Calu3 (cell line): ENCODE measurements at places on chromosomes 2 and 18. TPM values are rescaled to one million over a fixed set of nuclear protein-coding genes. Genes with fewer than 3 reads are reported as not detected.

DNA sequence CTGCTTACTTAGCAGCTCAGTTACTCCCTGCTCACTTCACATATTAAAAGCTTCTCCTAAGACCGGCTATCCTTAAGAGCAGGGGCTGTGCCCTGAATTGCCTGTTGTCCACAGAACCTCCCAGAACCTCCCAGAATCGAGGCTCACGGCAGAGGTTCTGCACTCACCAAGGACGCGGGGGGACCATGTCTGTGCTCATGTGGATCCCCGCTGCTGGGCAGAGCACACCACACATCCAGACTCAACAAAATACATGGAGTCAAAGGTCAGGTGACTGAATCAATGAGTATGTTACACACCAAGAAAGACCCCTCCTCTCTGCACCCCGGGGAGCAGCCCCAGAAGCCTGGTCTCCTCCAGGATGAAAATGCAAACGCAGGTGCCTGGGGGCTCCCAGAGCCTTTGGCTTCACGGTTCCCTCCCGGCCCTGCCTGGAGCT is 149.0 kb downstream of the MBP start:
- no peaks in the 10 kb centered on the region for H3K36me3 ChIP-seq
- peak overlapping the region; percentile 42 for H3K4me3 ChIP-seq
- no peak for DNase-seq
- H3K27me3 ChIP-seq = no peaks in the 10 kb centered on the region

DNA sequence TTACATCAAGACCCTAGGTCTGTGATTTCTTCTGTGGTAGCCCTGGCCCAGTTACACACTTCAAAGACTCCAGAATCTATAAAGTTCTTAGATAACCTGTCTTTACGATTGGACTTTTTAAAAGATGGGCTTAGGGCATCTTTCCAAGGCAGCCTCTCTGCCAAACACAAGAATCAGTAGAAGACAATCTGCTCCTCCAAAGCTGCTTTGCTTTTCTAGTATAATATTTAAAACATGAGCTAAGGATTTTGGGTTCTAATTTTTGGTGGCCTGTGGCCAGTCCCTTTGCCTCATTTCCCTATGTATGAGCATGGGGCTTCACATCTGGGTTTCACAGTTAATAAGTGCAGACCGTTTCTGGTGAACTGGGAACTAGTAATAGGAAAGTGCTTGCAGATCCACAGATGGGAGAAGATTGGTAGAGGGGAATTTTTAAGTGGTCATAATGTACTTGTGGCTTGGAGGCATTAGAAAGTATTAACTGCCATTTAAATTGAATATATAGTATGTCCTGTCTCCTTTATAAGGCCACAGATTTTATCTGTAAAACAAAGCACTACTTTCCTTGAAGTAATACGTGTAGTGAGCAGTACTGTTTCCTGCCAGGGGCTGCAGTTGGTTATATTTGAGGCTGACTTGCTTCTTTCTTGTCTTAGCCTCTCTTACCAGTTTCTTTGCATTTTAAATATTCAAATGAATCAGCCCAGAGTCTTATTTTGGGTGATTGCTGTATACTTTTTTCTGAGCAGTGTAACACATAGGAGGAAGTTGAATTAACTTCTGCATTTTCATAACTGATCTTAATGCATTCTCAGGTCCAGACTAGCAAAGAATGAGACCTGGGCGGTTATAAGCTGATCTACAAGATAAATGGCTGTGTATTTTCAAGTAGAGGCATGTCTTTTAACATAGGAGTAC is 1.5 kb downstream of the ARPC2 start:
- H3K4me1 ChIP-seq = peaks cover 64% of the 10 kb centered on the region
- peak overlapping the region; percentile 96 for H3K27ac ChIP-seq
- peak overlapping the region; percentile 89 for H3K4me3 ChIP-seq
- DNase-seq = no peak

GRCh38 chr18:28916456-28916855 is 739.5 kb upstream of the CDH2 start:
- H3K4me3 ChIP-seq = no peak overlapping the region
- no peaks in the 10 kb centered on the region for H3K4me1 ChIP-seq
- no peaks in the 10 kb centered on the region for H3K27me3 ChIP-seq
- H3K36me3 ChIP-seq = no peaks in the 10 kb centered on the region
- no peak for DNase-seq

- no peaks in the 10 kb centered on the region for H3K36me3 ChIP-seq
- H3K27ac ChIP-seq = no peak overlapping the region
- no peak for DNase-seq
- H3K4me3 ChIP-seq = no peak overlapping the region
- H3K27me3 ChIP-seq = peaks cover 37% of the 10 kb centered on the region
Observed at GRCh38 chr2:20994130-20994529, 49.7 kb downstream of the APOB start.

- no peaks in the 10 kb centered on the region for H3K36me3 ChIP-seq
- no peak overlapping the region for H3K27ac ChIP-seq
- no peak for DNase-seq
- no peak overlapping the region for H3K4me3 ChIP-seq
- H3K27me3 ChIP-seq = peaks cover 1% of the 10 kb centered on the region
Observed at GRCh38 chr18:25310045-25310444, 41.9 kb downstream of the ZNF521 start.

DNA sequence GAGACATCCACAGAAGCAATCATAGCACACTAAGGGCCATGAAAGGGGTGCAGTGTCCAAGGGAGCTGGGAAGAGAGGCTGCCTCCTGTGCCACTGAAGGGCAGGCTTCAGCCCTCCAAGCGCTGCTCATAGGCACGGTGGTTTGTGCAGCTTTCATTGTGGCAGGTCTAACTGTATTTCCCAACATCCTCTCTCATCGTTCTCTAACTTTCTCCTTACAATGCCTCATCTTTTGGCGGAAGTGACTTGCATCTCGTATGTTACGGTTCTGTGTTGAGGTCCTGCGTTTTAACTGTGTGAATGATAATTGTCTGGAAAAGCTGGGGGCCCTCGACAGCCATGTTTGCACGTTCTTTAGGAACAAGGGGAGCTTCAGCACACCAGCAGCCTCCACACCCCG is 213.9 kb downstream of the GBX2 start:
- H3K4me3 ChIP-seq = no peak overlapping the region
- DNase-seq = no peak
- H3K27me3 ChIP-seq = no peaks in the 10 kb centered on the region
- peaks cover 14% of the 10 kb centered on the region for H3K36me3 ChIP-seq
- no peak overlapping the region for H3K27ac ChIP-seq

DLX1 gene
- not detected in 2 replicates for total RNA-seq

TRPM8 gene
- total RNA-seq = 1.1 and 1.5 TPM in 2 replicates
